Mesenchymal stem cell (in vitro differentiated cells and primary cell): ENCODE measurements at places on chromosomes 2 and 18.

DNA sequence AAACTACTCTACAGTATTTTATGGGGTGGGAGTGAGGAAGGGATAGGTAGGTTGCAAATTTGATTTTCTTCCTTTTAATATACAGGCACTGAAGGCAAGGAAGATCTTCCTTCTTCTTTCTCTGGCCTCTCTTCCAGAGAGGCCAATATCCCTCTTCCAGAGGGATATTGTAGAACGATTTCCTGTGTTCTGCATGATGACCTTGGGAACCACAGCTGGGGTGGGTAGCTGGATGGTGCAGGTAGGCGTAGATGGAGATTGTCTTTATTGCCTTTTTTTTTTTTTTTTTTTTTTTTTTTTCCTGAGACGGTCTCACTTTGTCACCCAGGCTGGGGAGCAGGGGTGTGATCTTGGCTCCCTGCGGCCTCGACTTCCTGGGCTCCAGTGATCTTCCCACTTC is 49.4 kb downstream of the GATA6 start:
- H3K4me1 ChIP-seq, result peaks cover 7% of the 10 kb centered on the region
- no peaks in the 10 kb centered on the region for H3K27me3 ChIP-seq
- no peaks in the 10 kb centered on the region for H3K36me3 ChIP-seq
- no peak overlapping the region for H3K4me3 ChIP-seq
- no peak overlapping the region for H3K27ac ChIP-seq
- no peak for DNase-seq

DNA sequence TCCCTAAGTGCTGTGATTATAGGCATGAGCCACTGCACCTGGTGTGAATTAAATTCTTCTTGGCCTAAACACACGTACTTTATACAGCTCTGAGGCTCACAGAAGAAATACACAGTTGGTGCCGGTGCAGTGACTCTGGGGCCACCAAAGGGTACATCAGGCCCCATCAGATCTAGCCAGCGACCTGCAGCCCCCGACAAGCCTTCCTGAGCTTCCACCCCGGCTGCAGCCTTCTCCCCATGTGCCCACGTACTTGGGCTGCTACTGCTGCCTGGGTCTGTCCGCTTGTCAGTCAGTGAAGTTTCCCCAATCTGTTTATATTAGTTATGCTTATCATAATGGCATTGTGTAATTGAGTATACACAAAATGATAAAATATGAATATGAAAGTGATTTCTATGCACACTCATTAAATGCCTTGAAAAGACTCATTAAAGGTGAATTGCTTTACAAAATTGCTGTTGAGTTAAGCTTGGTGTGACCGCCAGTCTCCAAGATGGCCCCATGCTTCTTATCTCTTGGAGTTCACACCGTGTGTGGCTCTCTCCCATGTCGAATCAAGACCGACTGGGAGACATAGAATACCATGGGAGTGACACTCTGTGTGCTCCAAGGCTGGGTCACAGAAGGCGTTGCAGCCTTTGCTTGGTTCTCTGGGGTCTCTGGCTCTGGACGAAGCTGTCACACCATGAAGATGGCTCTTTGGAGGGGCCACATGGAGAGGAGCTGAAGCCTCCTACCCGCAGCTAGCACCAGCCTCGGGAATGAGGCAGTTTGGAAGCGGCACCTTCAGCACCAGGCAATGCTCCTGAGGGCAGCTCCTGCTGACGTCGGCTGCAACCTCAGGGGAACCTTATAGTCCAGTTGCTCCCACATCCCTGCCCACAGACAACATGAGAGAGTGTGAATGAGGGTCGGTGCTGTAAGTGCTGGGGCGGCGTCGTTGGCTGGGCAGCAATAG is 29.2 kb upstream of the HPCAL1 start:
- H3K36me3 ChIP-seq, result no peaks in the 10 kb centered on the region
- peaks cover 21% of the 10 kb centered on the region for H3K4me1 ChIP-seq
- no peaks in the 10 kb centered on the region for H3K27me3 ChIP-seq

- no peak for DNase-seq
- no peak overlapping the region for H3K27ac ChIP-seq
- H3K4me3 ChIP-seq, result no peak overlapping the region
- H3K4me1 ChIP-seq, result no peaks in the 10 kb centered on the region
- no peaks in the 10 kb centered on the region for H3K36me3 ChIP-seq
These were observed 61.9 kb upstream of the RBMS1 start for GRCh38 chr2:160555420-160556071.

DNA sequence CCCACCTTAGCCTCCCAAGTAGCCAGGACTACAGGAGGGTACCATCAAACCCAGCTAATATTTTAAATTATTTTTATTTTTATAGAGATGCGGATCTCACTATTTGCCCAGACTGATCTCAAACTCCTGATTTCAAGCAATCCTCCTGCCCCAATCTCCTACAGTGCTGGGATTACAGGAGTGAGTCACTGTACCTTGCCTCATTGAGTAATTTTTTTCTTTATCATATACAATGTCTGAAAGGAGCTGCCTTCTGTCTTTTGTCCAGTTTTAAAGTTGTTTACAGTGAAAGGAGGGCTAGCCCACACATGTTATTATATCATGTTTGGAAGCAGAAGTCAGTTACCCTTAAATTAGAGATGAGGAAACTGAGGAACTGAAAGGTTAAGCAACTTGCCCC is 32.5 kb downstream of the PRKRA start:
- no peak overlapping the region for H3K27ac ChIP-seq
- no peak overlapping the region for H3K4me3 ChIP-seq
- no peaks in the 10 kb centered on the region for H3K36me3 ChIP-seq
- DNase-seq, result peak; percentile 67
- H3K4me1 ChIP-seq, result no peaks in the 10 kb centered on the region

- no peaks in the 10 kb centered on the region for H3K36me3 ChIP-seq
- H3K27ac ChIP-seq, result no peak overlapping the region
- peak; percentile 59 for DNase-seq
- H3K4me3 ChIP-seq, result no peak overlapping the region
These were observed 72.3 kb downstream of the AFF3 start for GRCh38 chr2:100070078-100070477.

GRCh38 chr2:56534321-56534720 is 350.5 kb downstream of the CCDC85A start:
- H3K27ac ChIP-seq, result no peak overlapping the region
- H3K4me1 ChIP-seq, result no peaks in the 10 kb centered on the region
- no peaks in the 10 kb centered on the region for H3K27me3 ChIP-seq
- peak; percentile 45 for DNase-seq
- no peak overlapping the region for H3K4me3 ChIP-seq
- no peaks in the 10 kb centered on the region for H3K36me3 ChIP-seq

DNA sequence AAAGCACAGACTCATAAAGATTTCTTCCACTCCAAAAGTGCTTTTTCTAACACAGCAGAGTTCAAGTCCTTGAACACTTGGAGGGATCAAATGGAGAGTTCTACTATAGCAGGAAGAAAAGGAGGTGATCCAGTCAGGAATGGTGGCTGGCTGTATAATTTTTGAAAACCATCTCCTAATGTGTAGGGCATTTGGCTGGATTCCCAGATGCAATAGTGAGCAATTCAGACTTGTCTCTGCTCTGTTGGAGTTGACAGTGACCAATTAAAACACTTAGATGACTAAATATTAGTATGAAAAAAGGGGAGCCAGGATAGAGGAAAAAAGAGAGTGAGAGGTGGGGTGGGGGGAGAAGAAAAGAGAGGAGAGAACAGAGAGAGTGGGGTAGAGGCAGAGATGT is 5.3 kb upstream of the G6PC2 start:
- H3K27me3 ChIP-seq, result peaks cover 8% of the 10 kb centered on the region
- no peak for DNase-seq
- no peaks in the 10 kb centered on the region for H3K36me3 ChIP-seq
- H3K27ac ChIP-seq, result no peak overlapping the region
- no peak overlapping the region for H3K4me3 ChIP-seq

DNA sequence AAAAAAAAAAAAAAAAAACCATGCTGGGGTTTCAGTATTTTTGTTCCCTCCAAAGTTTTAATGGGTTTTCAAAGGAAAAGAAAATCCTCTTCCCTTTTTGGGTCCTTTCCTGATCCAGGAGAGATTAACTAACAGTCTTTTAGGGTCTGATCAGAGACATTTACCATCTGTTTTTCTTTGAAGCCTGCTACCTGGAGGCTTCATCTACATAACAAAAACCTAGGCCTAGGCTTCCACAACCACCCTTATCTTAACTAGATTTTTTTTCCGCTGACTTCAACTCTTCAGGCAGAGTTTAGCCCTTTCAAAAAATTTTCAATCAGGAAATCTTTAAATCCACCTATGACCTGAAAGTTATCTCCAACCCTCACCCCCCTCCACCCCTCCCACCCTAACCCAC is 154.7 kb downstream of the MBD2 start:
- DNase-seq, result no peak
- H3K4me1 ChIP-seq, result no peaks in the 10 kb centered on the region
- H3K36me3 ChIP-seq, result no peaks in the 10 kb centered on the region
- no peak overlapping the region for H3K4me3 ChIP-seq
- H3K27ac ChIP-seq, result no peak overlapping the region

- no peaks in the 10 kb centered on the region for H3K4me1 ChIP-seq
- no peak overlapping the region for H3K4me3 ChIP-seq
- H3K27ac ChIP-seq, result no peak overlapping the region
- peaks cover 19% of the 10 kb centered on the region for H3K27me3 ChIP-seq
- H3K36me3 ChIP-seq, result no peaks in the 10 kb centered on the region
- DNase-seq, result no peak
These were observed 90.1 kb downstream of the CAPN13 start for GRCh38 chr2:30717081-30717650.

DNA sequence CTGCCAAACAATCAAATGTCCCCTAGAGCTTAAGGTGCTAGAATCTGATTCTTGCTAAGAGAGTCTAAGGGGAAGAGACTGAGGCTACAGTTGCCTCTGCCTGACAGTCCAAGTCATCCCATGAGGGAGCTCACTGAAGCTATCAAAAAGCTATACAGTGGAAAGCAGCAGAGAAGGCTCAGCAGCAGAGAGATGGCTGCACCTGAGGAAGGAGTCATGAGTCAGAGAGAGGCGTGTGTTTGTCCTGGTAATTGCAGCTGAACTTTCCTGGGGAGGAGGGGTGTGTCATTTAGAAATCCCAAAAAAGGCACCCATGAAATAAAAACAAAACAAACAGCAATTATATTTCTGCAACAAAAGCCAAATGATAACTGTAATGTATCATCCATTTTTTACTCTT is 305.2 kb upstream of the UBE2E3 start:
- H3K27ac ChIP-seq, result no peak overlapping the region
- no peak for DNase-seq
- H3K4me3 ChIP-seq, result no peak overlapping the region
- no peaks in the 10 kb centered on the region for H3K27me3 ChIP-seq
- no peaks in the 10 kb centered on the region for H3K4me1 ChIP-seq

- DNase-seq, result no peak
- no peaks in the 10 kb centered on the region for H3K4me1 ChIP-seq
- H3K4me3 ChIP-seq, result no peak overlapping the region
- no peak overlapping the region for H3K27ac ChIP-seq
These were observed 445.3 kb upstream of the ZEB2 start for GRCh38 chr2:144965172-144965571.

- H3K36me3 ChIP-seq, result no peaks in the 10 kb centered on the region
- no peaks in the 10 kb centered on the region for H3K27me3 ChIP-seq
- H3K4me1 ChIP-seq, result no peaks in the 10 kb centered on the region
- H3K27ac ChIP-seq, result peak overlapping the region; percentile 87
These were observed 47.5 kb upstream of the HNRNPA3 start for GRCh38 chr2:177165061-177165583.

DNA sequence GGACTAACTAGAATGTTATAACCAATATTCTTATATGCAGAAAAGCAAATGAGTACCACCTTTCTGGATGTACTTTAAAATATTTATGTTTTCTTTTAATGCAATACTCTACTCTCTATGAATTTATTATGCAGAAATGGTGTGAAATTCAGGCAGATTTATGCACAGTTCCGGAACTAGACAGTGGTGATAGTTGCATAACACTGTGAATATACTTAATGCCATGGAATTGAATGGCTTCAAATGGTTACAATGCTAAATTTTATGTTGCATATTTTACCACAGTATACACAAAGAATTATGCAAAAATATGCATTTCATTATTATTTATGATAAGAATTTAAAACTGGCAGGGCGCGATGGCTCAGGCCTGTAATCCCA is 287.8 kb upstream of the FN1 start:
- peaks cover 3% of the 10 kb centered on the region for H3K4me1 ChIP-seq
- no peaks in the 10 kb centered on the region for H3K36me3 ChIP-seq
- H3K27ac ChIP-seq, result no peak overlapping the region
- no peaks in the 10 kb centered on the region for H3K27me3 ChIP-seq
- H3K4me3 ChIP-seq, result no peak overlapping the region

DNA sequence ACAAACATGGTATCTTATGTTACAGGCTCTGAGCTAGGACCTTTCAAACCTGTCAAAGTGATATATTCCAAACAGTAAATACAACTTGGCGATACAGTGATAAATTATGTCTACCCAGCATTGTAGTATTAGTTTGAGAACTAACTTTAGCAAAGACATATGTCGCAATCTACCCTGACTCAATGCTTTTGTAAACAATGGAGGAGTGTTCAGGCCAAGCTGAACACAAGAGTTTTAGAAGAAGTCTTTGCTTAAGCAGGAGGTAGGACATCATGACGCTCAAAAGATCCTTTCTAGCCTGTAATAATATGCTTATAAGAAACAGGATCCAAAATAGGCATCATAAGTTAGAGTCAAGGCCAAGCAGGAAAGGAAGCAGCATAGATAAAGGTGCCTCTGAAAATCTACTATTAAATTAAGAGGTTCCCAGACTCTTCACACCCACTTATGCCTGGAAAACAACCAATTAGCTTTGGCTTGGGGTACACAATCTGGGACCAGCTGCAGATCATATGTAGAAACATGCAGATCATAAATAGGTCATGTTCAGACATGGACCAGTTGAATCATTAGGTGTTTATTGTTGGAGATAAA is 132.5 kb downstream of the CSRNP3 start:
- no peak overlapping the region for H3K4me3 ChIP-seq
- H3K27me3 ChIP-seq, result no peaks in the 10 kb centered on the region
- H3K4me1 ChIP-seq, result no peaks in the 10 kb centered on the region
- no peak overlapping the region for H3K27ac ChIP-seq
- no peaks in the 10 kb centered on the region for H3K36me3 ChIP-seq
